ENCODE measurements at places on chromosomes 2 and 18.

GRCh38 chr2:224565452-224566035 lies 19.6 kb downstream of the CUL3 start:
- no peak for DNase-seq

DNA sequence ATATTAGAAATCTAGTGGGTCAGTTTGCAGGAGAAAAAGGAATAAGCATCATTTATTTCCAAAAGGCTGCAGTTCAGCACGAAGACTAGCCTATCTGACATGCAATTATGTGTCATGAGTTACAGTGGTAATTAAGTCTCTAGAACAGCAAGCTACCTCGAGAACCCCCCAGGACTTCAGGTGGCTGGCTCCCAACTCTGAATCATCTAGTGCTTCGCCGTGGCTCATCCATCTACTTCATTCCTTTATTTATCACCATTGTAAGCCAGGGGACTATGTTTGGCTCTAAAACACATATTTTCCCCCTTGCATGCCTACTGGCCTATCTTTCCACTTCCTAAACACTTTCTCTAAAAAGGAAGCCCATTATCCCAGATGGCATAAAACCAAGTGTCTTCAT lies 121.6 kb downstream of the TXNL1 start:
- DNase-seq = no peak

- DNase-seq = no peak
Observed at GRCh38 chr2:240833724-240834285, 13.8 kb upstream of the KIF1A start.

GRCh38 chr2:189609423-189609816 lies 28.8 kb upstream of the SLC40A1 start:
- DNase-seq = no peak

GRCh38 chr2:149715005-149715592 lies 127.5 kb upstream of the MMADHC start:
- DNase-seq = no peak

GRCh38 chr18:40109252-40110049 lies 1845.6 kb upstream of the PIK3C3 start:
- no peak for DNase-seq

- DNase-seq = no peak
Observed at GRCh38 chr18:5527603-5528002, 16.2 kb downstream of the EPB41L3 start.

GRCh38 chr2:191304939-191305875 lies 60.0 kb downstream of the MYO1B start:
- no peak for DNase-seq

DNA sequence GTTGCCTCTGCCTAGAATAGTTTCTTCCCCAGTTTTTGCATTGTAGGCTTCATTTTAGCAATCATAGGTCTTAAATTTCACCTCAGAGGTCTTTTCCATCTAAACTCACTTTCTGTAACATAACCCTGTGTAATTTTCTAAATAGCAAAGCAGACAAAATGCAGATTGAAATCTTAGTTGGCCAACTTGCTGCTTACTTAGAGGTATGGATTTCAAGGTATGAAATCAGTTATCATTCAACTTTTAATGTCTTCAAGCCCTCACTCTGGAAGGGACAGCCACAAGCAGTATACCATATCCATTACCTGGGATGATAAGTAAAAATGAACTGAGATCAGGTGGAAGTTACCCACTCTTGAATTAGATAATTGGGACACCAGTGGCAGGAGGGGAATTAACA lies 3.9 kb downstream of the CCDC121 start:
- DNase-seq = no peak

DNA sequence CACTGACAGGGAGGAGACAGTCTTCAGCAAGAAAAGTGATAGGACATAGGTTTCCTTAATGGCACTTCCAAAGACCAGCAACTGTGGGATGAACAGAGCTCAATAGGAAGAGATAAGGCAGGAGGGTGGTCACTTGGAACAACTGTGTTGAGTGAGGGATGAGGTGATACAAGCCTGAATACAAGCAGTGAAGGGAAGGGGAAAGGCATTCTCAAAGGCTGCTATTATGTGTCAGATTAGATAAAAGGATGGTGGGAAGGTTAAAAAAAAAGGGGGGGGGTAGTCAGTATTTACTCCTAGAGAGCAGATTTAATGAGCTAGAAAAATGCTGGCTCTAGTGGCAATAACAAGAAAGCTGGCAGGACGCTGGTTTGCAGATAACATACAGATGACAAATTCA lies 25.7 kb downstream of the CCBE1 start:
- no peak for DNase-seq

GRCh38 chr2:240591784-240592183 lies 5.2 kb downstream of the CAPN10 start:
- DNase-seq = no peak

- no peak for DNase-seq
Observed at GRCh38 chr2:66633631-66634030, 198.7 kb downstream of the MEIS1 start.

- no peak for DNase-seq
Observed at GRCh38 chr18:51009072-51009471, 20.9 kb upstream of the SMAD4 start.

GRCh38 chr2:84817239-84817655 lies 63.6 kb downstream of the TRABD2A start:
- DNase-seq = no peak

DNA sequence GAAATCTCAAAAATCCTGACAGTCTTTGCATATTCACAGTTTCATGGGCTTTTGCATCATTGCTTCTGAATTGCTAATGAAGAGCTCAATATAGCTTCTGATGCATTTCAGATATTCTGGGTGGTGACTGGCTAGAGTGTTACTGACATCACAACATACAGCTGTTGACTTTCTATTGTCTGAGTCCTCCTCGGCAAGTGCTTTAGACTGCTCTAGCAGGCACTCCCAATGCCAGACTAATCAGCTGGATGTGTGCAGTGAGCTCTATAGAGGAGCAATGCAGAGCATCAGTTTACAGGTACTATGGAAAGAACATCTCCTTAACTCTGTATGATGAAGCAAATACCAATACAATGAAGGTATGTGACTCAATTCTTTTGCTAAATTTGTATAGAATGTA lies 54.9 kb downstream of the R3HDM1 start:
- DNase-seq = no peak

- no peak for DNase-seq
Observed at GRCh38 chr2:226981791-226982326, 146.0 kb downstream of the RHBDD1 start.

DNA sequence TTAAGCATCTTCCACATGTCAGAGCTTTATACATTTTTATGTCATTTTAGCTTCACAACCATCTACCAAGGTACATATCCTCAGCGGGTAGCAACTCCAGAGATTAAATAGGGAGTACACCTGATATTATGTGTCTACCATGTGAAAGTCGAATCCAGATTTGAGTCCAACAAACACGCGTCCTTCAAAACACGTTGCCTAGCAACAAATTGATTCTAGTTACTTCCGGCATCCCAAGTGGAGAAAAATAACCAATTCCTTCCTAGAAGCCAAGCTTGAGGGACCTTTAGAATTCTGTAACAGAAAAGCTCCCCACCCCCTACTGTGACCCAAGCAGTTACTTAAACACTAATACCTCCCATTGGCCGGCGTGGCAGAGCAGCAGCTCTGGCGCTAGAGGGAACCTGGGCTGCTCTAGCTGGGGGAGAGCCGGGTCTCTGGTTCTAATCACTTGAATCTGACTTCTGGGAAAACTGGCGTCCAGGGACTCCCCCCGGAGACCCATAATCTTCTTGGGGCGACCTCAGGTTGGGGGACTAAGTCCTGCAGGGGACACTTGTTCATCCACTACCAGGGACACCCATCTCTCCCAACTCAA lies at the start of gene ERICH2:
TSS of gene ERICH2 (plus strand) at position 371 of the 598 bp plus-strand sequence. CDS start 304 bp downstream, outside the sequence.
- DNase-seq = peak; percentile 11

GRCh38 chr2:241801611-241802420 lies 7.2 kb upstream of the NEU4 start:
- DNase-seq = no peak

DNA sequence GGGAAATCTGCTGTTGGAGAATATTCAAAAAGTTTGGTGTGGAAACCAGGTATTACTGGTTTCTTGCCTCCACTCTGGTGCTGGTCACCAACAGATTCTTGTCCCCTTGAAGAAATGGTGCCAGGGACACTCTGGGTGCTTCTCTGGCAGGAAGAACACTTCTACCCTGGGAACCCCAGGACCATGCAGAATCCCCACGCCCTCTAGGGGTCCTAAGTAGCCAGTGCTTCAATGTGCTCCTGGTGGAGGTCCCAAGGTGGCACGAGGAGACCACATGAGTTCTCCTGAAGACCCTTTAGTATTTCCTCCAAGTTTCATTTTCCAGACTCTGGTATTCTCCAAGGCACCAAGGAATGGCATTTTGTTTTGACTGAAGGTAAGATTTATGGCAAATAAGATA lies 380.6 kb downstream of the TSN start:
- DNase-seq = no peak

GRCh38 chr18:9206421-9206820 lies 69.8 kb downstream of the ANKRD12 start:
- DNase-seq = no peak

DNA sequence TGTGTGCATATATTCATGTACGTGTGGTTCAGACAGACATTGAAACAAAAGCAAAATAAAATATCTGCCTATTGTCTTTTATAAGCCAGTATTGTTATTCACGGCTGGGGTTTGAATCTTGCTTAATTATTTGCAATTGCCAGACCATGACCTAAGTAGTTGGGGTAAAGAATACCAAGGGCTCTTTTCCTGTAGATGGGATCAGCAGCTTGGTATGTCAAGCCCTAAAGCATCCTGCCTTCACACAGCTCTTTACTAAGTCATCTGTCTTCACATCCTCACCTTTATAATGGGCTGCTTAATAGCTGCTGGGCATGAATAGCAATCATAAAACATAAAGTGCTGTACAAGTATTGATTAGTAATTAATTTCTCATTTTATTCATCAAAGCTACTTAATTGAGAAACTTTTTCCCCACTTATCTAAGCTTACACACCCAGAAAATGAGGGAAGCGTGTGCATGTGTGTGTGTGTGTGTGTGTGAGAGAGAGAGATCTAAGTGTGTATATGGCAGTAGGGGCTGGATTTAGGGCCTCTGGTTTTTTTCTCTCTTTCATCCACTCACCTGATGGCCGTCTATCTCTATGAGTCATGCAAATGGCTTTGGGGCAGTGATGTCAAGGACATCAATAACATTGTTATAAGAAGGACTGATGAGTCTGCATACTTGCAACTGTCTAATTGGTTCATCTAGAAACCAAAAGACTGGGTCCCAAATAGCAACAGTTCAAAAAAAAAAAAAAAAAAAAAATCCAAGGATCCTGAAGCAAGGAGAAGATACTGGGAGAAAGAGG lies 244.1 kb upstream of the TNP1 start:
- no peak for DNase-seq

DNA sequence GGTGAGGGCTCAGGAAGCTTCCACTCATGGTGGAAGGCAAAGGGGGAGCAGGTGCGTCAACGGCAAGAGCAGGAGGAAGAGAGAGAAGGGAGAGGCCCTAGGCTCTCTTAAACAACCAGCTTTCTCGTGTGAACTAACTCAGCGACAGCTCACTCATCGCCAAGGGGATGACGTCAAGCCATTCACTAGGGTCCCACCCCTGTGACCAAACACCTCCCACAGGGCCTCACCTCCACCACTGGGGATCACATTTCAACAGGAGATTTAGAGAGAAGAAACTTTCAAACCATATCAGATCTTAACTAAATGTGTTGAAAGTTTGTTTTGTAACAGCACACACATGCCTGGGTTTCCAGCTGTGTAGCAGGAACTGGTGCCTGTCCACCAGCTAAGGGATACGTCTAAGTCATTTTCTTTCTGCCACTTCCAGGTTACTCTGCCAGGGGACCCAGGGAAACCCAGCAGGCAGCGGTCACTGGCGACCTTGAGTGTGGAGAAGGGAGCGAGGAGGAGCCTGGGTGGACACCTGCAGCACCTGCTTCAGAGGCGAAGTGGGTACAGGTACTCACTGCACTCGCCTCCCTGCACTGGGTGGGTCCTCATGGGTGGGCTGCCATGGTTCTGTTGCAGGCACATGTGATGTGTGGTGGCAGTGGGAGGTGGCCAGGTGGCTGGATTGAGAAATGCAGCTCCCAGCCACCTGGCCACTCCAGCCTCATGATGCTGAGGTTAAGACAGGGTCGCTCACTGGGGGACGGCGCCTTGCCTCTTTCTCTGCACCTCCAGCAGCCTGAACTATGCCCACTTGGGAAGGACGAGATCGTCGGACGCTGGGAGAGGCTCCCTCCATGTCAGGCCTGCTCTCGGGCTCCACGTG lies 8.4 kb upstream of the GPC1 start:
- DNase-seq = no peak

GRCh38 chr2:46230115-46230571 lies 67.1 kb upstream of the EPAS1 start:
- no peak for DNase-seq

DNA sequence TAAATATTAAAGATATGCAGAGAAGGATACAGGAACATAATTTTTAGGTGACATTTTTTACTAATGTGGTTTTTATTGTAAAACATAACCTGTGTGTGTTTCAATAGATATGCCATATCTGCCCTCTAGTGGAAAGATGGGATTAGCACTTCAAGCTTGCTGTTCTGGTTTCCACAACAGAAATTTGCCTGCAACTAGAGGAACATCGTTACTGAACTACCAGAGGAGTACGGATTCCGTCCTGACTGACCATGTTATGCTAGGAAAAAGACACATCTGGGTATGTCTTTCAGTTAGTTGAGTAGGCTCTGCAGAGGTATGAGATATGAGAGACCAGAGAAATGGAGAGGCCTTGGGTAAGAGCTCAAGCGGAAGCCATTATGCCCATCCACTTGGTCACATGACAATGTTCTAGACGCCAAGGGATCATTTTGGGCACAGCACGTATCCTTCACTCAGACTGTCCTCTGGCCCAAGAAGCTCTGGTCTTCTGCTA lies 104.9 kb downstream of the MBD2 start:
- DNase-seq = no peak

- no peak for DNase-seq
Observed at GRCh38 chr2:118614841-118615271, 232.6 kb downstream of the EN1 start.
